Activated naive CD4-positive, alpha-beta T cell treated with Interleukin-2 at 50 U/mL for 16 hours (primary cell): ENCODE measurements at places on chromosomes 11 and 22.

- no peak for DNase-seq
These were observed 4.5 kb downstream of the PARVA start for GRCh38 chr11:12381875-12382274.

GRCh38 chr11:113643006-113643585 lies 63.0 kb downstream of the TMPRSS5 start:
- no peak for DNase-seq

DNA sequence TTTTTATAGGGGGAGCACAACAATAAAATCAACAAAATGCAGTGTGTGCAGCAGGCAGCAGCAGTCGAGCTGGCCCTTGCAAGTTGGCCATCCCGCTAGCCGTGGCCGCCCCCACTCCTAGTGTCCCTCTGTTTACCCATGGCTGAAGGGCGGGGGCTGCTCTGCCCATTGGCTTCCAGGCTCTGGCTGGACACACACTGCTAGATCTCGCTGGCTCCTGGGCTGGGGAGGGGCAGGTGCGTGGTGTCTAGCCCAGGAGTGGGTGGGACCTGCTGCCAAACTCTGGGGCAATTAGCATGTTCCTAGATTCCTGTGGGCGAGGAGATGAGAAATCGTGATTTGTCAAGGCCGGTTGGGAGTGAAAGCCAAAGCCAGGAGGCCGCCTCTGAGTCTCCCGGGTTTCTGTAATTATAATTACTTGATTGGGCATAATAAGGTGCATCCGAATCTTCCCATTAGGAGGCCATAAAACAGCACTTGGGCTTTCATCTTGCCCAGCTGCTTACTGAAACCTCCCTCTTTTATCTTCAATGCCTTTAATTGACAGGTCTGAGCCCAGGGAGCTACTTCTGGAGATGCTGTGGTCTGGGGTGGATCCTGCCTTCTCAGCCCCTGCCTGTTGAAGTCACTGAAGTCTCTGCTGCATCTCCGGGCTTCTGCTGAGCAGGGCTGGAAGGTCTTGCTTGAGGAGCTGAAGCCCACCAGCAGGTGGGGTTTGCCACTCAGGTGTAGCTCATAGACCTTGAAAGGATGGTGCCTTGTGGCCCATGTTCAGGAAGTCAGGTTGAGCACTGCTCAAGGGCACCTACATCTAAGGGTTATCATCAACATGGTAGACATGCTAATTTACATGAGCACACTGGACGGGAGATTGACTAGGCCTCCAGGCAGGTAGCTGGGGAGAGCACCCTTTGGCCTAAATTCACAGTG lies 44.5 kb upstream of the DKK3 start:
- no peak for DNase-seq

DNA sequence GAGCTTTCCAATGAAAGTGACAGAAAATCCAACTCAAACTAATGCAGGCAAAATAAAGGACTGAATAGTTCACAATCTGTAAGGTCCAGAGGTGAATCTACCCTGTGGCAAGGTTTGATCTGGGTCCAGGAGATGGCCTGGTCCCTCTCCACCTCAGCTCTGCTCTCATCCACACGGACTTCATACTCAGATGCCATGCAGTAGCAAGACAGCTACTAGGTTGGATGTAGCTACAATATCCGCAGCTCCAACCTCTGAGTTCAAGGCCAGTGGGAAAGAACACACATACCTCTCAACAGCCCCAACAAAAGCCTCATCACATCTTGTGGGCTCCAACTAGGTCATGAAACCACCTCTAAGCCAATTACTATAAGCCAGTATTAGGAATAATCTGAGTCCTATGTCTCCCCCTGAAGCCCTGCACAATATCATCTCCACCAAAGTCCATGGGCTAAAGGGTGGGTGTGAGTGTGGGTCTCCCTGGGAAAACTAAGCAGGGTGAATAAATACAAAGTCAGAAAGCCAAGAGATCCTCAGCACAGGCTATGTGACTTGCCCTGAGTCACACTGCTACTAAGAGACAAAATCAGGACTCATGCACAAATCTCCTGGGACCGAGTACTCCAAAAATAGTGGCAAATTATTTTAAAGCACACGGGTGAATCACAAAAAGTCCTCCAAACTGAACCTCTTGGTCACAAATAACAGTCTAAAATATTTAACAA lies 78.8 kb downstream of the LARGE1 start:
- DNase-seq: no peak

DNA sequence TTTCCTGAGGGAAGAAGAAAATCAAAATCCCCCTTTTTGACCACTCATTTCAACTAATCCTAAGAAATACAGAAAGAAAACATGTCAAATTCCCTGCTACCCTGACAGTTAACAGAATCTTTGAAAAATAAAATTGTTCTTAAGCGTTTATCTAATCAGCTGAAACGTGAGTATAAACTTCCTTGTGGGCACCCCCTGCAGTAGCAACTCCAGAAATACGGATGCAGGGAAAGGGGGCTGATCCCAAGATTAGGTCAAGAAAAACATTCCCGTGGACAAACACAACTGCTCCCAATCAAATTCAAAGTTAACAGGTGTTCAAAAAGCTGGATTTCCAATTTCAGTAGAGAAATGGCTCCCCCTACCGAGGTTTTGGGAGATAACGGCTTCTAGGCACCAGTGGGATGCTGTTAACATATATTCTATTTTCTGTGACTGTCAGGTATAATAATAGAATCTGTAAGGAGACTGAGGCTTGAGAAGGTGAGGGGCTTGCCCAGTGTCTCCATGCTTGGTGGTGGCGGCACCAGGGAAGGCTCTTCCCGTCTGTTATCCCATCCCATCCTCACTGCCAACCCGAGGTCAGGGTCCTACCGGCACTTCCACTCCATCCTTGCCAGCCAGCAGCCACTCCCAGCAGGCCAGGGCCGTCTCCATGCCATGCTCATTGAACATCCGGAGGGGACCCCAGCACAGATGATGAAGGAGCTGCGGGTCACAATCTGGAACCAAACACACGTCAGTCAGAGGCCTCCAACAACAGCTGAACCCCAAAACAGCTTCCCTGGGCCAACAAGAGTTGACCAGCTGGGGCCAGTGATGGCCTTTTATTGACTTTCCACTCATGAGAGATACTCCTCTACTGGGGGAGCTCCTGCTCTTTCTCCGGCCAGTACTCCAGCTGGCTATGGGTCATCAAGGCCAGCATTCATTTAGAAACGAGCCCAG lies 32.0 kb upstream of the SERPIND1 start:
- DNase-seq: peak; percentile 40

GRCh38 chr22:48947636-48948035 lies 880.0 kb downstream of the BRD1 start:
- DNase-seq: no peak

DNA sequence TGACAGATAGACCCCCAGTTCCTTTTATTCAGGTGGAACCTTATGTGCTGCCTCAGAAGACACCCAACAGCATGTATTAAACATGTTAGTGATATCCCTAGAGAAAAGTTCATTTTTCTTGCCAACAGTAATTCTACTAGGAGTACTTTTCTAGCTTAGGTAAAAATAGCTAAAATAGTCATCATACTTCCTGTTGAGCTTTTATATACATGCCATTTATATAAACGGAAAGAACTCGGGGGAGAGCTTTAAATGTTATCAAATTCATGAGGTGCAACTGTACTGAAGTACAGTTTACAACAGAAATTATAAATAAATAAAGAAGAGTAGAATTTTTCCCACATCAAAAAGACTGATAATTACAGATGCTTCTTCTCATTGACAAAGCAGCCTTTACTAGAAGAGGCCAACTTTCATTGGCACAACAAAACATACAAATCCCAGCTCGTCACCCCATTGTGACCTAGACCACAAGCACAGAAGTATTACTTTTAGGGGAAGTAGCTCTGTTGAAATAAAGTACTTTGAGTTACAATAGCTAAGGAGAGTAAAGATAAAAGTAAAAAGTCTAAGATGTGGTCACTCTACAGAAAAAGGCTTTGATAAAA lies 59.1 kb upstream of the POU2AF2 start:
- no peak for DNase-seq

DNA sequence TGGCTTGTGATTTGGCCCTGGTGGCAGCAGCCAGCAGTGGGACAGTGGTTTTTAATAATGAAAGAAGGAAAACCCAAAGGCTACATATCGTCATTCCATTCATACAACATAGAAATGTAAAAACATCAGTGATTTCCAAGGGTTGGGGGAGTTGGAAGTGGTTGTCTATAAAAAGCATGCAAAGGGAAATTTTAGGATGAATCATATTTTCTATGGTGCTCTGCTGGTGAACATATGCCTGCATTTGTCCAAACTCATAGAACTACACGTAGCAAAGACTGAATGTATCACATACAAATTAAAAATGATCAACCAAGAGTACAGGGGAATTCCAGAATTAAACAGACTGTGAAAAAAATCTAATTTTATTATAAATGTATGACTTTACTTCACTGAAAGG lies 11.1 kb downstream of the OR5B3 start:
- DNase-seq: no peak

DNA sequence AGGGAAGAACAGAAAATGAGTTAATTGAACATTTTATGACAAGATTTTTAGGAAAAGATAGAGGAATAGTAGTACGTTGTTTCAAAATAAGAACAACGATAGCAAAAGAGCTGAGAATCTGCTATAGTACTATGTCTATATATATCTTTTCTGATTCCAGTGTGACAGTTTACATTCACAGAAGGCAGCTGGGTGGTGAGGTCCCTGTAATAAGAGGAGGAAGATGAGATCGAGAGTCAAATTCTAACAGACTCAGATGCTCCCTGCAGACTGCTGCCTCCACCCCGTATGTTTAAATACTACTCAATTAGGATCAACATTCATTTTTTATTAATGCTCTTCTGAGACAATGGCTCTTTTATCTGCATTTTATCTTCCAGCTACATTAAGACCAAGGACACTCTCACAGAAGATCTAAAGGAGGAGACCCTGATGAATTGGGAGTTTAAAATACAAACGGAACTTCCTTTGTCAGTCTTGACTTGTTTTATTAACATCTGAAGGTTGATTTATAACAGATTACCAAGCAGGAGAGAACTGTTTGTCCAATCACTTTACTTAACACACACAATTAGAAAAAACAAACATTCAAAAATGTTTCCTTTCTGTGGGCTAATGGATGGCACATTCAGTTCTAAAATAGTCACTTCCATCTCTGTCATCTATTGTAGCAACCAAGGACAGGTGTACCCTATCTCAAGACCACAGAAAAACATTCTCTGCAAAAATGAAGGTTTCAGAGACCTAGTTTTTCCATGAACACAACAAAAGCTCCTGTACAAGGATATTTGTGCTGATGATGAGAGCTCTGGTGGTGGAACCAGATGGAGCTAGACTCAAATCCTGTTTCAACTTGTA lies 240.2 kb downstream of the CADM1 start:
- no peak for DNase-seq

- no peak for DNase-seq
These were observed 67.9 kb downstream of the DKK3 start for GRCh38 chr11:11940551-11940950.

- no peak for DNase-seq
These were observed 147.6 kb downstream of the SPATA19 start for GRCh38 chr11:133697603-133698180.

DNA sequence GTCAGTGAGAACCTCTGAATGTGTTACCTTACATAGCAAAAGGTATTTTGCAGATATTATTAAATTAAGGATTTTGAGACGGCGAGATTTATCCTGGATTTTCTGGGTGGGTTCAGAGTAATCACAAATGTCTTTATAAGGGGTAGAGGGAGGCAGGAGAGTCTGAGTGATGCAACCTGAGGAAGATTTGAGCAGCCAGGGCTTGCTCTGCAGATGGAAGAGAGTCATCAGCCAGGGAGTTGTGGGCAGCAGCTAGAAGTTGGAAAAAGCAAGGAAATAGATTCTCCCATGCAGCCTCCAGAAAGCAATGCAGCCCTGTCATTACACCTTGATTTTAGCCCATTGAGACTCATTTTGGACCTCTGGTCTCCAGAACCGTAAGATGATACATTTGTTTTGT lies 4.1 kb upstream of the WDR74 start:
- no peak for DNase-seq
